CD4-positive, alpha-beta T cell treated with Interferon alpha-2 for 1 hour (primary cell): ENCODE measurements at places on chromosomes 16 and 17.

DNA sequence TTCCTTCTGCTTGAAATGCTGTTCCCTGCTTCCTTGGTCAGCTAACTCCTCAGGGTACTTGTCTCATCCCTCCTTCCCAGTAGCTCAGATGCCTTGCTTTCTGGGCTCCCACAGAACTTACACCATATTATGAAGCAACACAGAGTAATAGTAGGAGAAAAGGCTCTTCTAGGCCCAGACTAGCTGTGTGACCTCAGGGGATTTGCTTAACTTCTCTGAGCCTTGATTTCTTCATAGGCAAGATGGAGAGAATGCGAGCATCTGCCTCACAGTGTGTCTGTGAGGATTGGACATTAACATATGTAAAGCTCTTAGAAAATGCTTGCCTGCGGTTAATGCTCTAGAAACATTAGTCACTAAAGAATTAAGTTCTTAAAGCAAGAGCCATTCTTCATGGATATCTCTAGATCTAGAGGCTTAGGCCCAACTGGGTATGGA lies 22.3 kb upstream of the PECAM1 start:
- DNase-seq = no peak

GRCh38 chr16:11297492-11298142 lies 16.5 kb upstream of the PRM1 start:
- peak; percentile 93 for DNase-seq

GRCh38 chr17:17232303-17232621 lies 4.7 kb downstream of the FLCN start:
- DNase-seq = no peak

DNA sequence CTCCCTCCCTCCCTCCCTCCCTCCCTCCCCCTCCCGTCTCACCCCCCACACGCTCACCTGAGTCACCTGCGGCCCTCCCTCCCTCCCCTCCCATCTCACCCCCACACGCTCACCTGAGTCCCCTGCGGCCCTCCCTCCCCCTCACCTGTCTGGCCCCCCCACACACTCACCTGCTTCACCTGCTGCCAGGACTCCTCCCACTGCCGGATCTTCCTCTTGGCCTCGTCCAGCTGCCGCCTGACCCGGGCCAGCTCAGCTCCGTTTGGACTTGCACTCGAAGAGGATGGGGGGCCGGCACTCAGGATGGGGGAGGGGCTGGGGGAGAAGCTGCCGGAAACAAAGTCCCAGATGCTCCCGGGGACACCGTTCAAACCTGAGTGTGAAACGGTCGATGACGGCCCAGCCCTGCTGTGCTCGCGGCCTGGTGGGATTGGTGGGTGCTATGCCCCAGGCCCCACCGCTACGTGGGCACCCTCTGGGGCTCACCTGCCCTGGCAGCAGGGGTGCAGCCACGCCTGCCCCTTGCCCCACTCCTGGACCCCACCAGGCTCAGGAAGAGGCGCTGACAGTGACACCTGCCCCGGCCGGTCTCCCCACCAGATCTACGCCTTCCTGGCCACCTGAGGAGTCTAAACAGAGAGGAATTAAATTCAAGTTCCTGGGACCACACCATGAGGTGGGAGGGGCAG lies 15.9 kb downstream of the GNPTG start:
- no peak for DNase-seq

DNA sequence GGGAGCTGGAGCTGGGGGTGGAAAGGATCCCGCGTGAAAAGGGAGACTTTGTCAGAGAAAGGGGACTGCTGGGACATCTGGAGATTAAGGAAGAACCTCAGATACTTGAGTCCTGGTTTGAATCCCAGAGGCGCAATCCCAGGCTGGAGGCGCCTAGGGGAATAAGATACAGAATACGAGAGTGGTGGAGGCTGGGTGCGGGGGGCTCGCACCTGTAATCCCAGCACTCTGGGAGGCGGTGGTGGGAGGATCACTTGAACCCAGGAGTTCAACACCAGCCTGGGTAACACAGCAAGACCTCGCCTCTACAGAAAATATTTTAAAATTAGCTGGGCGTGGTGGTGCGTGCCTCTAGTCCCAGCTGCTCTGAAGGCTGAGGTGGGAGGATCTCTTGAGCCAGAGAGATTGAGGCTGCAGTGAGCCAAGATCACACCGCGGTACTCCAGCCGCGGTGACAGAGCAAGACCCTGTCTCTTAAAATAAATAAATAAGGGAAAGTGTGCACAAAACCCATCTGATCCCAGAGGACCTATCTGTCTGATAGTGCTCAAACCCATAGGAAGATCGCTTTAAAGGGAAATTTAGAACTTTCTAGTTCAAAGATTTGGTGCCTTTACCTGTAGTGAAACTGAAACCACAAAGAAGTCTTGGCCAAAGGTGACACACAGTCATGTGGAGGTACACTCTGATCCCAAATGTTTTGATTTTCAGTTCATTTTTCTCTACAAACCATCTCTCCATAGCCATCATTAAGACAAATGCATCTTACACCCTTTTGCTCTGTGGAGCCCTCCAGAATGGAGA lies 617 bp upstream of the SCRN2 start:
- no peak for DNase-seq

DNA sequence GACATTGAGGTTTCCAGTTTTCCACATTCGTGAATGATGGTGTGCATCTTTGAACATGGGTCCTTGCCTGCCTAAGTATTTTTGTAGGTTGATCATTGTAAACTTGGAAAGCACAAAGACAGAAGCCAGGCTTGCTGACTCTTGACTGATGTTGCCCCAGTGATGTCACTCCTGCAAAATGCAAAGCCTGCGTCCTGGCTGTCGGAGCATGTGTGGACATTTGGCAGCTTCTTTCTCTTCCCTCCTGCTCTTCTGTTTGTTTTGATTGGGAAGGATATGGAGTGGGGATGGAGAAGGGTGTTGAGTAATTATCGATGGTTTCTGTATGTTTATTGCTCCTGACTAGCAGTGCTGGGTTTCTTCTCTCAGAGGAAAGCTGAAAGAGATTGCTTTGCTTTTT lies 3.2 kb downstream of the NDE1 start:
- no peak for DNase-seq

- no peak for DNase-seq
Measured at GRCh38 chr16:10086620-10087019, 95.6 kb downstream of the GRIN2A start.

GRCh38 chr17:6380915-6381438 lies 53.9 kb downstream of the AIPL1 start:
- no peak for DNase-seq

DNA sequence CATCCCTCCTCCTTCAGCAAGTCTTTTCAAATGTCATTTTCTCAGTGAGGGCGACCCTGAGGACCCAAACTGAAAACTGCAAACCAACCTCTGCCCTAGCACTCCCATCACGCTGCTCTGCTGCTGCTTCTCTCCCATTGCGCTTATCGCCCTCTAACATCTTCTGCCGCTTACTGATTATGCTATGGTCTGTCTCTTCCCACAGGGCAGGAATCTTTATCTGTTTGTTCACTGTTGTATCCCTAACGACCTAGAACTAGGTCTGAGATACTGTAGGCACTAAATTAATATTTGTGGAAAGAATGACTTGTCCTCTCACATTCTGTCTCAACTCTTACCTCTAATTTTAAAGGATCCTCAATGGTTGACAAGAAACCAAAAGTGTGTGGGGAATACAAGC lies 12.5 kb downstream of the ZSCAN32 start:
- DNase-seq = no peak

DNA sequence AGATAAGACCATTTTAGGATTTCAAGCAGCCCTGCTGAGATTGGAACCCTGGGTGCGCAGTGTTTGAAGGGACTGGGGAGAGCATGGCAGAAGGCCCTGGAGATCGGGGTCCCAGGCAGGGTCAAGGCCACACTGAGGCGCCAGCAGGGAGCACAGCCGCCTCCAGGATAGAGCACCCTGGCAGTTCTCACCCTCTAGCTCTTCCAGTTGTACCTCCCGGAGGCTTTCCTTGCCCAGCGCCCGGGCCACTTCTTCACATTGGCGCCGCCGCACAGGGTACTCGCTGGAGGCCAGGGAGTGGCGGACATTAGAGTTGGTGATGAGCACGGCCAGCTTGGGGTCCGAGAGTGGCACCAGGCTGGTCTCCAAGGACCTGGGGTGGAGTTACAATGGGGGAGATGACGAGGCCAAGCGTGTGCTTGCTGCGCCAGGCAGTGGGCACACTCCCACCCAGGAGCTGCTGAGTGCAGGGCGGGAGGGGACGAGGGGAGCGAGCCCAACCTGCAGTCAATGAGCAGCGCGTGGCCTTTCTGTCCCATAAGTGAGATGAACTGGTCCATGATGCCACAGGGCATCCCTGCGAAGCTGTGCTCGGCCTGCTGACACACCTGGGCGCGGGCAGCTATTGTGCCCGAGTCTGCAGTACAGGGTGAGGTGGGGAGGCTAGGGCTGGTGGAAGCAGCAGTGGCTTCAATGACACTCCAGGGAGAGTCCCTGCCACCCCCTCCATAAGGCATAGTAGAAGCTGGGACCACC lies 2.3 kb downstream of the GALK1 start:
- DNase-seq = no peak

GRCh38 chr17:70370816-70371215 lies 201.5 kb downstream of the KCNJ2 start:
- no peak for DNase-seq

- DNase-seq = peak; percentile 81
Measured at GRCh38 chr17:30332057-30332542, 1.8 kb downstream of the TMIGD1 start.

DNA sequence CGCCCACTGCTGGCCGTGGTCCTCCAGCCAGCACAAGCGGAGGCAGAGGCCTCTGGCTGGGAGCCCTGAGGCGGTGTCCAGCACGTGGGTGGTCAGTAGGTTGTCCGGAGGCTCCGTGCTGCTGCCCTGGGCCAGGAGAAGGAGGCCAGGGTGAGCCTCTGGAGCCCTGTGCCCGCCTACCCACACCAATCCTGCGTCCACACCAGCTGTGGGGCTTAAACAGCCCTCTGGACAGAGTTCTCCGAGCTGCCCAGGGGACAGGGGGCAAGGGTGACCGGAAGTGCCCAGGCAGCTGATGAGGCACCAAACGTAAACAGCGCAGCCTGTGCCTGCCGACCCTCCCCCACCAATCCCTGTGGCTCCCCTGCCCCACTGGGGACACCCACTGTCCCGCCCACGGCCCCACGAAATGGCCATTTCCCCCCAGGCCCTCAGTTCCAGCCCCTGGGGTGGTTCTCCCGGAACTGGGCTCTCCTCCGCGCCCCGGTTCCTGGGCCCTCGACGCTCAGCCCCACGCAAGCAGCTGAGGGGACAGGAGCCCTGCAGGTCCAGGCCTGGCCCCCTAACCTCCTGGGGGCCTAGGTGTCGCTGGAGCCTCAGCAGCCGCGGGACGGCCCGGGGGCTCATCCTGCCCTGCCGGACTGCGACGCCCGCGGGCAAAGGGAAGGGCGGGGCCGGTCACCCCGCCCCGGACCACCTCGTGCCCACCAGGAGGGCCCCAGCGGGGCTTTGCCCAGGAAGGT lies 27.9 kb upstream of the DBNDD1 start:
- no peak for DNase-seq

DNA sequence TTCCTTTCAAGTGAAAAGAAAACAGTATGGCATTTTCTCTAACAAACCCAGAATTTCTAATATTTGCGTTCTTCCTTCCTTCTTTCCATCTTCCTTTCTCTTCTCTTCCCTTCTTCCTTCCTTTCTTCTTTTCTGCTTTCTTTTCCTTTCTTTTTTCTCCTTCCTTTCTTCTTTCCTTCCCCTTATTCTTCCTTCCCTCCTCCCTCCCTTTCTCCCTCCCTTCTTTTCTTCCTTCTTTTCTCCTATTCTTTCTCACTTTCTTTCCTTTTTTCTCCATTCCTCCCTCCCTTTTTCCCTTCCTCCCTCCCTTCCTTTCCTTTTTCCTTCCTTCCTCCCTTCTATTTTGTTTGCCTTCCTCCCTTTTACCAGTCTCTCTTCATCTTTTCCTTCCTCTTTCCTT lies 194.8 kb downstream of the SHCBP1 start:
- DNase-seq = no peak

- DNase-seq = no peak
Measured at GRCh38 chr16:86512301-86512859, 2.1 kb downstream of the FOXF1 start.

DNA sequence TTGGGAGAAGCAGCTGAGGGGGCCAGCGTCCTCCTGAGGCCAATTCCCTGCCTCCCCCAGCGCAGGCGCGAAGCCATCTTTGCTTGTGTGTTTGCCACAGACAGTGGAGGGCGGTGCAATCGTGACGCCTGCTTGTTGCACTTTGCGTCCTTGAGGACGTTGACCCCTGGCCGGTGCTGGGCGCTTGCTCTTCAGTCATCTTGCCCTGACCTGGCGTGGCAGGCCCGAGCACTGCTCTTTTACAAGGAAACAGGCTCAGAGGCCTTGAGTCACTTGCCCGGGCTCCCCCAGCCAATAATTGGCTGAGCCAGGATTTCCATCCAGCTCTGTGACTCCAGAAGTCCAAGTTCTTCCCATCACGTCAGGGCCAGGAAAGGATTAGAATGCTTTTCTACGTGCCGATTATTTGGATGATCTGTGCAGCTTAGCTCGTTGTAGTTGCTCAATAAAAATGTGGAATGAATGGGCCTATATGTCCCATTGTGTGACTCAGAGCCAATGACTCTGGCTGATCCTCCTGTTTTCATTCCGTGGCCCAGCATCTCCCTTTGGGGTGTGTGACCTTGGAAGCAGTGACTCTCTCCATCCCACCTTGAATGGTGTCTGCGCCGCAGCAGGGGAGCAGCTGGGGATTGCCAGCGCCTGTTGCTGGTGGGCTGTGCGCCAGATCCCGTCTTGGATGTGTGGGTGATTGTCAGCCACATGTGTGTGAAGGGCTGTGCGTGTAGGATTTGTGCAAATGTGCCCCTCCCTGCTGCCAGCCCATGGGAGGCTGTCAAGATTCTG lies 214.1 kb downstream of the SEC14L1 start:
- no peak for DNase-seq

DNA sequence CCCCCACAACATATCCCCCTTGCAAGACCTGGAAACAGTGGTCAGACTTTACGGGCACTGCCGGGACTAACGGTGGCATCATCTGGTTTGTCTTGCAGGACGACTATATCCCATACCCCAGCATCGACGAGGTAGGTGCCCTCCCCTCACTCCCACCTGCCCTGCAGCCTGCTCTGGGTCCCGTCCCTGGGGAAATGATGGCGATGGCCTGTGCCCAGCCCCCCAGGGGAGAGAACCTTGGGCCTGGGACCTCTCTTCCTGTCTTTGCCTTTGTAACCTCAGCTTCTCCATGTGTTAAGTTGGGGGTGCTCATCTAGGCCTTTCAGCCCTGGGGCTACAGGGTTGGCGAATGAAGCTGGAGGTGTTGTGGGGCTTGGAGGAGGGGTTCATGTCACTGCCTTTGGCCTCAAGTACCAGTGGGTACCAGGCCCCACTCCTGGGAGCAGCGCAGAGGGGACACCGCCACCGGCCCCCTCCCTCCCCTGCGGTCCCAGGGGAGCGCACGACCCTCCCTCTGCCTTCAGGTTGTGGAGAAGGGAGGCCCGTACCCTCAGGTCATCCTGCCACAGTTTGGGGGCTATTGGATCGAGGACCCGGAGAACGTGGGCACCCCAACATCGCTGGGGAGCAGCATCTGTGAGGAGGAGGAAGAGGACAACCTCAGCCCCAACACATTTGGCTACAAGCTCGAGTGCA lies 99.9 kb downstream of the OR1D5 start:
- no peak for DNase-seq

DNA sequence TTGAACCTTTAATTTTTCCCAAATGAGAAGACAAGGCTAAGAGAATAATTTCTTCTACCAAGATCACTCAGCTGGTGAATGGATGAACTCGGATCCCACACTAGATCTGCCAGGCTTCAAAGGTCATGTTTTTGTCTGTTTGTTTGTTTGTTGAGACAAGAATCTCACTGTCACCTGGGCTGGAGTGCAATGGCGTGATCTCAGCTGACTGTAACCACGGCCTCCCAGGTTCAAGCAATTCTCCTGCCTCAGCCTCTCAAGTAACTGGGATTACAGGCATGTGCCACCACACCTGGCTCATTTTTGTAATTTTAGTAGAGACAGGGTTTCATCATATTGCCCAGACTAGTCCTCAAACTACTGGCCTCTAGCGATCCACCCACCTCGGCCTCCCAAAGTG lies 6.6 kb downstream of the ZNF19 start:
- DNase-seq = no peak
